ENCODE measurements at places on chromosomes 7 and 10. TPM values are rescaled to one million over a fixed set of nuclear protein-coding genes. Genes with fewer than 3 reads are reported as not detected.

Gene WDR91
- total RNA-seq, result 13.1 TPM

Gene NCF1
- total RNA-seq, result 2.7 TPM

Gene OPALIN
- not detected for total RNA-seq

Gene OR2A1
- 0.20 TPM for total RNA-seq

GRCh38 chr7:49245062-49245461, 320.7 kb downstream of the CDC14C start:
- no peak for DNase-seq

Gene LRRC27
- total RNA-seq, result 9.6 TPM

DNA sequence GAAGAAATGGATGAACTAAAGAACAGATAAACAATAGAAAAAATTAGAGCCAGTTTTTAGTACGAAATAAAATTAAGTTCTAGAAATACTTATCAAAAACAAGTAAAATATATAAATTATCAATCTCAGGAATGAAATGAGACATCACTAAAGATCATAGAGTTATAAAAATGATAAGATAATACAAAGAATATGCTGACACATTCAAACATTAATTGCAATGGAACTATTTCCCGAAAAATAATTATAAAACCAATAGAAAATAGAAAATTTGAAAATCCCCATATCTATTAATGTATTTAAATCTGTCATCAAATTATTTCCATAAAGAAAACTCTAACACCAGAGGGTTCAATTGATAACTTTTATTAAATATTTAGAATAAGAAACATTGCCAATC, 458.1 kb upstream of the MBL2 start:
- no peak for DNase-seq

DNA sequence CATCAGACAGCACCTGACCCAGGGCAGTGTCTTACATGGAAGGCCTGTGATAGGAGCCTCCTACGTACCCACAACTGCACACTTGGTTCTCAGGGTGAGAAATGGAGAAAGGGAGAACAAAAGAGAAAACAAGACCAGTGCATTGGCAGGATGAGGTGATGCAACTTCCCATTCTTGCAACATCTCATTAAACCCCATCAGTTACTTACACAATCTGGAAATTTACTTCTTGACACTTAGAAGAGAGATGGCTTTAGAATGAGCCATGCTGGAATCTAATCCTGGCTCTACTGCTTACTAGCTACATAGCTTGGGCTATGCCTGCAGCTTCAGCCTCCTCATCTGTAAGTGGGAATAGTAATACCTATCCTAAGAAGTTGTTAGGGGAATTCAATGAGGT, 391.7 kb downstream of the KCNMA1 start:
- DNase-seq, result no peak

Data from skin of body (tissue), 3 donors.